Fibroblast of mammary gland (primary cell): ENCODE measurements at places on chromosomes 3 and 15.
A peak's percentile ranks its signal among the peaks of the same experiment; 100 is the strongest.

DNA sequence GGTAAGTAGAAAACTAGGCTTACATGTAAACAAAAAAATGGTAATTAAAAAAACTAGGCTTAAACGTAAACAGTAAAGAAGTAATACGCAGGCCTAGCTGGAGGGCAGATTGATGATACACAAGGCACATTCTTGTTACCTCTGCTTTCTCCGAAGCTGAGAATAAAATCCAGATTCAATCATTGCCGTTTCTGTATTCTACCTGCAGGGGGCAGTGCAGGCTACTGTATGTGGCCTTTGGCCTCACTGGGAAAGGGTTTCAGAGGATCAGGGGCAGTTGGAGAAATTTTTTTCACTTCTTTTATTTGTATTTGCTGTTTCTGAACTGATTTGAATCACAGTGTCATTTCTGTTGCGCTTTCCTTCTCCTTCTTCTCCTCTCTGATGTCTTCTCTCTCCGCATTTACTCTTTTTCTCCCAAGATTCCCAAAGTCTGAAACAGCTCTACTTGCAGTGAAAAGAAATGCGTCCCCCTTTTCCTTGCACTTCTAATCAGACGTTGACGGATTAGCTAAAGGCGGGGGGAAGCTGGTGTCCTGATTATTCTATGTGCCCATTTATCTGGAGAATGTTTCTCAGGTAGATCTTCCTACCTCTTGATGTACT is 67.1 kb upstream of the MCTP2 start:
- DNase-seq, result peak; percentile 59

GRCh38 chr15:27872355-27872754 is 226.8 kb downstream of the OCA2 start:
- no peak for DNase-seq

GRCh38 chr3:196162679-196163078 is 48.5 kb downstream of the ZDHHC19 start:
- DNase-seq, result no peak

GRCh38 chr3:172208586-172209332 is 169.4 kb downstream of the FNDC3B start:
- DNase-seq, result no peak

- DNase-seq, result no peak
Observed at GRCh38 chr3:158728061-158728377, 4.2 kb downstream of the RARRES1 start.

- DNase-seq, result no peak
Observed at GRCh38 chr3:177177749-177178221, 19.5 kb downstream of the TBL1XR1 start.

DNA sequence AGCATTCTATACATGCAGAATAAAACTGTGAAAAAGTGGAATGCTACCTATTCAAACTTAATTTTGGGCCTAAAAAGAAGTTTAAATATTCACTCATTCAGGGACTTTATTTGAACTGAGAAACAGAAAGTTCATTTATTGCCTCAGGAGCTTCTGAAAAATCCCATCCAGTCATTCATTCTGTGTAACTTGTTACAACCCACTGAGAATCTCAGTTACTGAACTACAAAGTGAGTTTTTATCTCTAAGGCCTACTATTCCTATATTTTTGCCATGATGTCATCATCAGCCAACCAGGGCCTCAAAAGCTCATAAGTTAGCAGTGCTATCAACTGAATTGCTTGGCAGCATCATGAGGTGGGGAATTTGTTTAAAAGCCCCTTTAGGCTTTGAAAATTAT is 98.0 kb upstream of the BOC start:
- DNase-seq, result no peak

GRCh38 chr3:65665915-65666314 is 372.8 kb downstream of the MAGI1 start:
- DNase-seq, result no peak

DNA sequence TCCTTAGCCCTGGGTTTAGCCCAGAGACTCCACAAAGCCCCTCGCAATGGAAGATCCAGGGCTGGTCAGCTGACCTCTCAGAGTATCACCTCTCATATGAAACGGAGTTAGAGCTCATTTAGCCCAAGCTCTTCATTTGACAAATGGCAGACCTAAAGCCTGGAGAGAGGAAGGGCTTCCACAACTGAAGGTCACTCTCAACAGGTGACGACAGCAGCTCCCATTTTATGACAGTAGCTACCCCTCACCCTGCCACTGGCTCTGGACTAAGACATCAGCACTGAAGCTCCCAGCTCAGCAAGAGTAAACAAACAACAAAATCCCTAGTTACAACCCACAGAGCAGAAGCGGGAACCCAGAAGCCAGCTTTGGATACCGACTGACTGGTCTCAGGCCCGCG is 33.7 kb downstream of the TLE3 start:
- DNase-seq, result no peak

DNA sequence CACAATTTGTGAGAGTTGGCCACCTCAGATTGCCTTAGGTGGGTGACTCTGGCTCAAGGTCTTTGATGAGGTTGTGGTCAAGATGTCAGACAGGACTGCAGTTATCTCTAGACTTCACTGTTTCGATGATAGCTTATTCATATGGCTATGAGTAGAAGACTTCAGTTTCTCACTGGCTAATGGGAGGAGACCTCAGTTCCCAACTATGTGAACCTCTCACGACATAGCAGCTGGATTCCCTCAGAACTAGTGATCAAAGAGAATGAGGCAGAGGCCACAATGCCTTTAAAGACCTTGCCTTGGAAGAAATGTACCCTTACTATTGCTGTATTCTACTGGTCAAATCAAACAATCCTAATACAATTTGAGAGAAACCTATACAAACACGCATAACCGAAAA is 607.5 kb upstream of the ROBO2 start:
- DNase-seq, result no peak

DNA sequence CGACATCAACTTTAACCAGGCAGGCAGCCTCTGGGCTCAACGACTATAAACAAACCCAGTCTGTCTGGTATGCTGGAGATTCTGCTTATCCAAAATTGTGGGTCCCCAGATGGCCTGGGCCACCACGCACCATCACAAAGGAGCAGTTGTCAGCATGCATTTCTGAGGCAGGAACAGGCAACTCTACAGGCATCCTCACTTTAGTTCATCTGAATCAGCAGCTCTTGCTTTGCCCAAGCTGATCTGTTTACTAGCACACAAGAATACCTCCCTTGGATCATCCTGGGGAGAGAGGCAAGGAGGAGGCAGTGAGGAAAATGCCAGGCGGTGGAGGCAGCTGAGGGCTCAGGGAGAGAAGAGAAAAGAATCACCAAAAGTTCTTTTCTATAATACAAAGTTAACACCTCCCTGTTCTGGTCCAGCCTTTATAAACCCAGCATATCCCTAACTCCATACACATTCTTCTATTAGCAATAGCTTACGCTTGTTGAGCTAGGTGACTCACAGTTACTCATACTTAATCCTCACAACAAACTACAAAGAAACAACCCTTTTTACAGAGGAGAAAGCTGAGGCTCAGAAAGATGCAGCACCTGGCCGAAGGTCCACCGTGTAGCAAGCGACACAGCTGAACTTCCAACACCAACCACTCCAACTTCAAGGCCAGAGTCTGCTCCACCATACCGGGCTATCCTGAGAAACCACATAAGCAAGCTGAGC is 33.6 kb downstream of the ZDHHC3 start:
- DNase-seq, result peak; percentile 79

DNA sequence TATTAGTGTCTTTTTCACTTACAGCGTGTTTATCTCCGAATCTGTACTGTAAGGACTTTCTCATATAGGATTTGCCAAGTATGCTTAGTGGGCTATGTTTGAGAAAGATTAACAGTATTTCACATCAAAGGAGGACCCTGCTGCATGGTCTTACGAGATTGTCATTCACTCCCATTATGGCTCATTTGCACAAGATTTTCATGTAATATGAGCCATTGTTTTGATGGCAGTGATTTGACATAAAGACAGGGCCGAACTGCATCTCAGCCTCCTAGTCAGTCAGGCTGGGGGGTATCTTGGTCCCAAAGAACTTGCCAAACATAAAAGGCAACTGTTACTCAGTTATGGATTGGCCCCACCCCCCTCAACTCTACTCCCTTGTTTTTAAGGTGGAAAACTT is 205.9 kb downstream of the ZIC1 start:
- DNase-seq, result no peak

- no peak for DNase-seq
Observed at GRCh38 chr3:108098003-108098370, 7.2 kb upstream of the CD47 start.

- DNase-seq, result peak; percentile 56
Observed at GRCh38 chr3:184289426-184289938, 9.6 kb upstream of the PSMD2 start.

- peak; percentile 76 for DNase-seq
Observed at GRCh38 chr3:98980915-98981596, 79.6 kb upstream of the DCBLD2 start.

DNA sequence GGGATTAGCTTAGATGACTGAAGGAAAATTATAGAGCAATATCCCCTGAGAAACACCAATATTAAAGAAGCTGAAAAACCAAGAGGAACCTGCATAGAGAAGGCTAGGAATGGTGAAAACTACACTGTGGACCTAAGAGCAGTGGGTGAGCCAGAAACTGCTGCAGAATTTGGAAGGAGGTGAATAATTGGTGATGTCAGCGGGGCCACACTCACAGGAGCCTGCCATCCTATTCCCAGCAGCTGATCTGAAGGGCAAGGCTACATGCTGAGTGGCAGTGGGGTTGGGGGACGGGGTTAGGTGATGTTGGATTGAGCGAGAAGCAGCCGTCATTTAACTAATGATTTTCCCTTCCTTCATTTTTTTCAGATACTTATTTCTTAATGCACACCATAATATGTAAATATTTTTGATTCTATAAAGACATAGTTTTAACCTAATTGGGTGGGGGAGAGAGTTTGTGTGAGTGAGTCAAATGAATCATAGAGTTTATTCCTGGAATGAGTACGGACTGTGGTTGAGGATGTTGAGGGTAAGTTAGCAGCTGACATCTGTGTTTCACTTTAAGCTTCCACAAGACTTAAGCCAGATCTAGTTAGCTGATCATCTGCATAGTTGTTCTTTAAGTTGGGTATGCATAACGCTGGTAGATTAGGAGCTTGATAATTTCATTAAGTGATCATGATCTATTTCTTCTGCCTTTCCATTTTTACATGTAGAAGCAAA is 222.8 kb downstream of the PTPRG start:
- peak; percentile 87 for DNase-seq

GRCh38 chr3:127000119-127000518 is 17.2 kb downstream of the PLXNA1 start:
- DNase-seq, result no peak

DNA sequence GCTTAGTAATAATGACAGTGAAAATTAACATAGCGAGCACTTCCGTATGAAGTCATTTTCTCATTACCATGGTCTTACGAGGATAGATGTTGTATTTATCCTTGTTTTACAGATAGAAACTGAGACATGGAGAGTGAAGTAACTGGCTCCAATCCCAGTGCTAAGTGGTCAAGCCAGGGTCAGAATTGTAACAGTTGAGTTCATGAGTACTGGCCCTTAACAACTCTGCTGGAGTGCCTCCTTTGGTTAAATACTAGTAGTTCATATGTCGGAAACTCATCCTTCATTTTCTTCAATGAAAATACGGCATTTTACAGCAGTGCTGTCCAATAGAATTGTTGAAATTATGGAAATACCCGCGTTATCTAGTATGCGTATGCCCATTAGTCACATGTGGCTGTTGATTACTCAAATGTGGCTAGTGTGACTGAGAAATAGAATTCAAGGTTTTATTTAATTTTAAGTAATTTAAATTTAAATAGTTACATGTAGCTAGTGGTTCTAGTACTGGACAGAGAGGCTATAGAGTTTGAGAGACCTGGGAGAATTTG is 32.5 kb downstream of the FNDC3B start:
- no peak for DNase-seq

DNA sequence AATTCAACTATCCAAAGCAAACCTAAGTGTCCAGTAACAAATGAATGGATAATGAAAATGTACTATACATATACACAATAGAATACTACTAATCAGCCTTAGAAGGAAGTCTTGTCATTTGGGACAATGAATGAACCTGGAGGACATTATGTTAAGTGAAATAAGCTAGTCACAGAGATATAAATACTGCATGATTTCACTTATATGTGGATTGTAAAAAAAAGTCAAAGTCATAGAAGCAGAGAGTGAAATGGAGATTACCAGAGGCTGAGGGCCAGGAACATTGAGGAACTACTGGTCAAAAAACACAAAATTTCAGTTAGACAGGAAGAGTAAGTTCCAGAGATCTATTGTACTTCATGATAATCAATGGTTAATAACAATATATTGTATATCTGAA is 33.6 kb downstream of the MYO5A start:
- no peak for DNase-seq

DNA sequence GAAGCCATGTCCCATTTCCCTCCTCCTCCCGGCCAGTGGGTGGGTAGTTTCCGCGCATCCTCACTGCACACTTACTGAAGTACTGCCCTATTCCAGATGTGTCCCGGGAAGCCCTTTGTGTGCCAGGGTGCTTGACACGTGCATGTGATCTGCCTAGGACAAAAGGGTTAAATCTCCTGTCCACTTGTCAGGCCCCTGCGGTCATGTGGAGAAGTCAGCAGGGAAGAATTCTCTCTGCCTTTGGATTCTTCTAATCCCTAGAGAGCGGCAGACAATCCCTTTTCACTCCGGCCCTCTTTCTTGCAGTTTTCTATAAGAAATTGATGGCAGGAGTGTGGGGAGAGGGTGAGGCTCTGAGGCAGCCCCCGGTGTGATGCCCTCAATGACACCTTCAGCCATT is 19.8 kb downstream of the ST8SIA2 start:
- no peak for DNase-seq

GRCh38 chr3:7630925-7631324 is 770.0 kb downstream of the GRM7 start:
- DNase-seq, result peak; percentile 39

DNA sequence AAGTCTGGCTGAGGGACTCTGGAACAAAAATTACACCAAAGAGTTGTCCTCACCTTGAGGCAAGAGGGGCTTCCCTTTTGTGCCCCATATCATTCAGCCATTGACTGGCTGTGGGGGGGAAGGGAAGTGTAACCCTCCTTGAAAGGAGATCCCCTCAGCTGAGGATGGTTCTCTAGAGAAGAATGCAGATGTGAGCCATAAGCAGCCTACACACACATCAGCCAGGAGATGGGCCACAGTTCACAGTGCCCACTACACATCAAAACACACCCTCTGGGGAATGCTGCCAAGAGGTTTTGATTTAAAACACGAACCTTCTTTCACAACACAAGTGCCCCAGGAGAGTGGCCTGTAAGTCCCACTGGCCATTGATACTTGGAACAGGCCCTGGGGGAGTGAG is 231.2 kb upstream of the CTDSPL start:
- no peak for DNase-seq

GRCh38 chr3:32892625-32893598 is 58.5 kb upstream of the CCR4 start:
- DNase-seq, result no peak

DNA sequence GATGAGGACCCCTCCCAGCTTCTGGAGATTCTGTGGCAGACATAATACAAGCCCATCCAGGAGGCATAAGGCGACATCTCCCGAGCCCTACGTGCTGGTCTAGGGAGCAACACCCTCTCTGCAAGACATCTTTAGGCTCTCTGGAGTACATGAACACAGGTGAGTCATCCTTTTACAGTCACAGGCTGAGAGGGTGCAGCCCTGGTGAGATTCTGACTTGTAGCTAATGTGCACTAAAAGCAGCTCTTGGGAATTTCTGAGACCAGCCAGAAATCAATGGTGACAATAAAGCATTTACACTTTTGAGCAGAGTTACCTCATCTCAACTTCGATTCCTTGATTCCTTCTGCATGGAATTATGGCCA is 131.1 kb downstream of the XXYLT1 start:
- peak; percentile 48 for DNase-seq
